ENCODE measurements at places on chromosomes 1 and 21.

DNA sequence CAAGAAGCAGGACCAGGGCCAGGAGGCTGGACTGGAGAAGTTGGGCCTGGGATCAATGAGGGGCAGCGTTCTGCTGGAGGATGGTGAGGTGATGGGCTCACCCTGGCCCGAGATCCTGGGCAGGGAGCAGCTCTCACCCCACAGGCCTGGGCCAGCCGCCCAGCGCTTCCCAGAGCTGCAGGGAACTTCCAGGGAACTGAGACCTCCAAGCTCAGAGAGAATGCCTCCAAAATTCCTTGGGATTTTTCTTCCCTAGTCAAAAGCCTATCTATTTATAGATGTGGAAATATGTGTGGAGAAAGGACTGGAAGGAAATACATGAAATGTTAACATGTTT lies 121.2 kb downstream of the SPSB1 start:
- peak; percentile 53 for DNase-seq

- no peak for DNase-seq
Measured at GRCh38 chr1:209768354-209768774, 12.5 kb downstream of the TRAF3IP3 start.

DNA sequence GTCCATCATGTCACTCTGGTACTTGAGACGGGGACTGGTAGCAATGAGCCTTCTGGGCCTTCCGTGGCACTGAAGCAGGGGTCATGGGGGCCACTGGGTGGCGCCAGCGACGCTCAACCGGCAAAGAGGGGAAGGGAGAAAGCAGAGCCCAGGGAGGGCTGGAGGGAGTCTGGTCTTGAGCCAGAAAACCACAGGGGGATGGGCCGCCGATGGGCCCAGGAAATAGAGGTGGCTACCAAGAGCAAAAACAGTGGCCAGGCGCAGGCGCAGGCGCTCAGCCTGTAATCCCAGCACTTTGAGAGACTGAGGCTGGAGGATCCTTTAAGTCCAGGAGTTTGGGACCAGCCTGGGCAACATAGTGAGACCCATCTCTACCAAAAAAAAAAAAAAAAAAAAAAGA lies 21.8 kb downstream of the EXOC8 start:
- DNase-seq = peak; percentile 24

- no peak for DNase-seq
Measured at GRCh38 chr21:26028183-26028582, 142.4 kb downstream of the APP start.

DNA sequence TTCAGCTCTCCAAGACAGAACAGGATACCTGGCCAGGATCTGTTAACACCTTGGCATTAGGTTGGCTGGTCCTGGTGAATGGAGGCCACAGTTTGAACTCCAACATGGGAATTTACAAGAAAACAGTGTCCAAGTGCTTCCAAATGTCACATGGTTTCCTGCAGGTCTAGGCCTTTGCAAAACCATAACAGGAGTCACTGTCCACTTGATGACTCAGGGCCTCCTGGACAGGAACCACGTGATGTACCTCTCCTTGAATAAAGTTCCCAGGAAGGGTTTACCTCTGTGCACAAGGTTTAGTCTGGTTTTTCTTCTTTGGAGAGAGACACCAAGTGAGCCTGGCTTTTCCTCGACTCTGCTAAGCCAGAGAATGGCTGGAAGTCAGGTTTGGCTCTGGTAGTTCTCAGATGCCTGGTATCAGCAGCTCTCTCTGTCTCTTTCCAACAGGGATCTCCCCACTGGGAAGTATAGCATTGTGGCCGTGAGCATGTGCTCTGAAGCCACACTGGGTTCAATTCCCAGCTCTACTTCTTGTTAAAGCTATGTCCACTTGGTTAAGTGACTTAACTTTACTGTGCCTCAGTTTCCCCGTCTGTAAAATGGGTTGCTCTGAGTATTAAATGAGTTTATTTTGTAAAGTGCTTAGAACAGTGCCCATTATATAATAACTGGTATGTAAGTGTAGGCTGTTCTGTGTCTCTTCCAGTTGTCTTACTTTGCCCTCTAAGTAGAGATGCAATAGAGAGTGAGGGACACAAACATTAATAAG lies 27.3 kb upstream of the TMEM61 start:
- DNase-seq = no peak

GRCh38 chr1:176803596-176803995 lies 340.6 kb downstream of the PAPPA2 start:
- no peak for DNase-seq

DNA sequence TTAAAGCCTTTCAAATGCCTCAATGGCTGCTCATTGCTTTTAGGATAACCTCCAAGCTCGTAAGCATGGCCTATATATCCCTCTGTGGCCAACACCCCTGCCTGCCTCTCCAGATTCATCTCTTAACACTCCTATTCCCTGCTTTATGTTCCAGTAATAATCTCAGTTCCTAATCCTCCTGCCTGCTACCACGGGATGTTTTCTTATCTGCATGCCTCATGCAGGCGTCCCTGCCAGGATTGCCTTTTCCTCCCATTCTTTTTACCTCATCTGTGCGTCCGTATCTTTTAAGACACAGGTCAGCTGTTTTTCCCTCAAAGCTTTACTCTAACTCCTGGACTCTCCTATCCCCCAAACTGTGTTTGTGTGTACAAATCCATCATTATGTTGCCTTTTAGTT lies 36.1 kb downstream of the ZBTB40 start:
- no peak for DNase-seq

- DNase-seq = no peak
Measured at GRCh38 chr1:99691175-99691574, 45.3 kb downstream of the PALMD start.

- no peak for DNase-seq
Measured at GRCh38 chr1:28239004-28239403, 3.1 kb downstream of the ATP5IF1 start.

DNA sequence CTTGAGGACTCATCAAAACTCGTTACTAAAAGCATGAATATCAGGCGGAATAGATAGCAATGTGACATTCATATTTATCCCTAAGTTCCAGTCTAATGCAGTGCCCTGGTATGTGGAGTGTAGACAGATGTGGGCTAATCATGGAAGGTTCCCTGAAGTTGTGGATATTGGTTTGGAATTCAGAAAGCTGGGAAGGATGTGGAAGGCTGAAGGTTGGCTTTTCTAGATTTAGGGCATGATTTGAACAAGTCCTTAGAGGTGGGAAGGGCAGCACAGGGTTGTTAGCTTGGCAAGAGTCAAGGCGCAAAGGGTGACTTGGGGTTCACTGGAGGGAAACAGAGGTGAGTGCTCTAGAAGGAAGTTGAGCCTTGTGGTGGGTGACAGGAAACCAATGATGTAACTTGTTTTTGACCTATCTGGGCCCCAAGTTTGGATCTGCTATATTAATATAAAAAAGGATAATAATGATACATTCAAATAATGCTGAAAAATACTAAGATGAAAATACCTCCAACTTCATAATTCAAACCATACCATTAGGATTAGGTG lies 21.9 kb downstream of the LGALS8 start:
- DNase-seq = no peak

- no peak for DNase-seq
Measured at GRCh38 chr1:156618853-156619581, at the start of gene HAPLN2. Gene HAPLN2, plus strand, starts transcription at chr1:156619415. Its CDS starts 4,076 bp downstream, at chr1:156623491.

DNA sequence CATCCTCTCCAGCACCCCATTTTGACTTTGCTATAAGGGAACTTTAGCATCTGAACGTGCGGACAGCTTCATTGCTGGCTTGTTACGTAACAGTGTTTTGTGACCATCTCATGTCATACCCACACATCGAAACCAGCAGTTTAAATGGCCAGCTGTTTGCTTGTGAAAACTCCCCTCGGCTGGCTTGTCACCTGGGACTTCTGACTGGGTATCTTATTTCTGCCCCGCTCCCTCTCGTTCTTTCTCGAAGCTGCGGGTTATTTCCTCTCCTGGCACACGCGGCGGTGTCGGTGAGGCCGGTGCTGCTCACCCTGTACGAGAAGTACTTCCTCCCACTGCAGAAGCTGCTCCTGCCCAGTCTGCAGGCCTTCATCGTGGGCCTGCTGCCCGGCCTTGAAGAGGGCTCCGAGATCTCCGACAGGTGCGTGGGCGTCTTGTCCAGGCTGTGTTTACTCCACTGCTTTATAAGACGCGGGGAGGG lies 43.5 kb downstream of the DOP1B start:
- DNase-seq = no peak

- peak; percentile 27 for DNase-seq
Measured at GRCh38 chr1:154608397-154609270, 648 bp upstream of the ADAR start.

- DNase-seq = no peak
Measured at GRCh38 chr1:63883494-63884235, 109.8 kb downstream of the ROR1 start.

DNA sequence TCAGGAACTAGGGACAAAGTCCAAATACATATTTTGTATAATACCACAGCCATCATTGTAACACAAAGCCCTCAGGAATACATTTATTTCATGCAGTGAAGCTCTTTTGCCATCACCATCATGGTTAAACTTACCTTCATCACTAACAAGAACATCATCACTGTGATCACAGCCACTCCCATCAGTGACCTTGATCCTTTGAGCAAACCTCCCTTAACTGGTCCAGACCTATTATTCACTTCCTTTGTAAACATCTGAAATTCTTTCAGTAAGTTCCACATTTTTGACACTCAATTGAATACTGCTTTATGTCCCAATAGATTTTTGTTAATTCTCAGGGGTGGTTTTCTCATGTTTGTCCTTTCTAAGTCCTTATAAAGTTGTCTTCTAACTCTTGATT lies 16.2 kb upstream of the KPRP start:
- DNase-seq = no peak

- DNase-seq = peak; percentile 65
Measured at GRCh38 chr1:61056573-61057439, 25.6 kb upstream of the NFIA start.

GRCh38 chr1:205069371-205070125 lies 14.7 kb downstream of the TMEM81 start:
- DNase-seq = no peak

GRCh38 chr21:35189077-35189863 lies 140.2 kb upstream of the RUNX1 start:
- no peak for DNase-seq

DNA sequence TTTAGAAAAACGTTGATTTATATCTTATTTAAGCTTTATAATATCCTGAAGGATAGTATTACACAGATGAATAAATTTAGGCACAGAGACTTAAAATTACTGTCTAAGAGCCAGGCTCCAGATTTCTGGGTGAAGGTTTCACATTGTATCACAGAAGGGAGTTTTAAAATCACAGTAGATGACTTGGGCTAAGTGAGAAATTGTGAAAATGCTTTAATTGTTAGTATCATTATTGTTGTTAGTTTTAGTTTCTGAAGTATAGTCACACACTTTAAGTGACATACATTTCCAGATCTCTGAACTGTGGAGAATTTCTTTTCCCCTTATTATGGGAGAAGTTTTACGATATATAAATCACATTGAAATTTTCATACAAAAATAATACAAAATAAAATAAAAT lies 83.5 kb downstream of the NDUFS5 start:
- DNase-seq = no peak

GRCh38 chr1:223039990-223040389 lies 103.1 kb downstream of the TLR5 start:
- no peak for DNase-seq

DNA sequence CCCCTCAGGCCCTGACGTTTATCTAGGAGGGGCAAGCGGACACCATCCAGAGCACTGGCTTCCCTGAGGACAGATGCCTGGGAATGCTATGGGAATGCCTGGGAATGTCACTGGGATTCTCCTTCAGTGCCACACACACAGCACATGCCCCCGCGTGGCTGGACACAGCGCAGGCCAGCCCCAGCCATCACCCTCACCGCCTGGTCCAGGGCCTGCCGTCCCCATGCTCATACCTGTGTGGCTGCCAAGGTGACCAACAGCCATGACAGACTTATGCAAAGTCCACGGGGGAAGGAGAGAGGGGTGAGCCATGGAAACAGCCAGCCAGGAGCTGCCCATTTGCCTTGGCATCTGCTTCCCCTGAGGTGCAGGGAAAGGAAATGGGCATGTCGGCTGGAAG lies 5.7 kb upstream of the TAS1R2 start:
- DNase-seq = no peak

DNA sequence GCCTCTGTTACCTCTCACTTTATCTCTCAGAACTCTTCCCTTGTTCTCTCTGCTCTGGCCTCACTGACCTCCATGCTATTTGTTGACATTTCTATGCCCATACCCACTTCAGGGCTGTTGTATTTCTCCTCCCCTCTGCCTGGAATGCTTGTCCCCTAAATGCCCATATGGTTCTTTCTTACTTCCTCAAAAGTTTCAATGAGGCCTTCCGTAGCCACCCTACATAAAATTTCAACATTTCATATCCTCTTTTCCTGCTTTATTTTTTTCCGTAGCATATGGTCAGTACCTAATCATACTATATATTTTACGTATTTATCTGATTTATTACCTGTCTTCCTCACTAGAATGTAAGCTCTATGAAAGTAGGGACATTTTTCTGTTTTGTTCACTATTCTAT lies 47.1 kb upstream of the ZYG11A start:
- no peak for DNase-seq

- no peak for DNase-seq
Measured at GRCh38 chr1:29706936-29707335, 470.6 kb downstream of the PTPRU start.

- no peak for DNase-seq
Measured at GRCh38 chr1:227568593-227568992, 5.2 kb downstream of the ZNF678 start.

DNA sequence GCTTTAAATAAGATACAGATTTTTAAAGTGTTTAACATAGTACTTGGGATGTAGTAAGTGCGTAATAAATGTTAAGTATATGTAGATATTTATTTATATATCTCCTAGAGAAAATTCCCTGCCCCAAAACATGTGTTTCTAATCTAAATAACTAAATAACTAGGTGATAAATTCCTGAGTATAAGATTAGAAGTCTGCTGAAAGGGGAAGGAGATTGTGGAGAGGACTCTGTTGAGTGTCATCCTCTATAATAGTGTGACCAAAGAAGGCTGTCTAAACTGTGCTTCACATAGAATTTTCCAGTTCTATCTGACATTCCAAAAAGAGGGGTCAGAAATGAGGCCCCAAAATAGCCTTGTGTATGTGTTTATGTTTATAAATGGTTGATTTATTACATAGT lies 590.5 kb upstream of the ADAMTS5 start:
- no peak for DNase-seq

- DNase-seq = no peak
Measured at GRCh38 chr21:28174701-28175100, 818.0 kb downstream of the LTN1 start.

- DNase-seq = no peak
Measured at GRCh38 chr1:163069655-163070277, 605 bp downstream of the RGS4 start.

DNA sequence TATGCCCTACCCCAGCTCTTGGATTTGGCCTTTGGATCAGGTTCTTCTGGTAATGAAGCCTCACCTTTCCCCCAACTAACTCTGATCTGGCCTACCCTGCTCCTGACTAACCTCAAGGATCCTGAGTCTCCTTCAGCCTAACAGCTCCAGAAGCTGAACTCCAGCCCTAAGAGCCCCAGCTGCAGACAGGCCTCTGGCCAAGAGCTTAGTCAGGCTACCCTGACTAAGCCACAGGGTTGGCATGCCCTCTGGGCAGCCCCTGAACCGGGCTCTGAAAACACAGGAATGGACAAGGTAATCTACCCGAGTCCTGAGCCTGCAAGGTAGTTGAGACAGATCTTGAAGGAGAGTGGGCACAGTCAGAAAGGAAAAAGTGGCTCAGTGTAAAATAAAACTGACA lies 29.4 kb downstream of the COA7 start:
- no peak for DNase-seq

- DNase-seq = no peak
Measured at GRCh38 chr1:31095298-31095981, 29.9 kb upstream of the PUM1 start.

- DNase-seq = no peak
Measured at GRCh38 chr1:242554577-242554976, 30.1 kb upstream of the PLD5 start.

All from left ventricle myocardium inferior (tissue), 1 donor.